ENCODE measurements at places on chromosomes 13 and 19.

DNA sequence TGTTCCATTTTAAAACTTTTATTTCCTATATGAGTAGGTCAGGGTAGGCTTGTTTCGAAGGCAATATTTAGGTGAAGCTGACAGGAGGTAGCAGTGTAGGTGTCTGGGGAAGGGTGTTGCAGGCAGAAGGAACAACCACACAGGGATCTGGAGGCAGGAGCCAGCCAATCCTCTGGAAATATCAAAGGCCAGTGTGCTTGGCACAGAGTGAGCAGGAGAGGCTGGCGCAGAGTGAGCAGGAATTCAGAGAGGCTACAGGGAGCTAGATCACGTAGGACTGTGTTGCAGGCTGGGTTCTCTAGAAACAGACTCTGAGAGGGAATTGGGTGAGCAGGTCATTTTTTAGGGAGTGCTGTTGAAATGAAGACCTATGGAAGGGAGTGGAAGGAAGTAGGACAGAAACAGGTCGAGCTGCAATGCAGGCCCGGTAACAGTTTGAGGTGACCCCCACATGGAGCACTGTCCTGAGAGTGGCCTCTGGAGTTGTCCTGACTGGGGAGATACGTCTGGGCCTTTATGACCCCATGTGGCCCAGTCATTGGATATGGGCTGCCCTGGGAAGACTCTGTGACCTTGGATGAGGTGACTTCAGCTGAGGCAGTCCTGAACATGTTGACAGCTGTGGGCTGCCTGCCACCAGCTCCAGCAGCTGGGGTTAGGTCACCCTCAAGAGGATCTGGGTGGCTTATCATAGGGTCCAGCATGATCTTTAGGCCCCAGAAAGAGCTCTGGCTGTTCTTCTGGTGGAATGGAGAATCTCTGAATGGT, 51.7 kb downstream of the ERCC5 start:
- DNase-seq: no peak

DNA sequence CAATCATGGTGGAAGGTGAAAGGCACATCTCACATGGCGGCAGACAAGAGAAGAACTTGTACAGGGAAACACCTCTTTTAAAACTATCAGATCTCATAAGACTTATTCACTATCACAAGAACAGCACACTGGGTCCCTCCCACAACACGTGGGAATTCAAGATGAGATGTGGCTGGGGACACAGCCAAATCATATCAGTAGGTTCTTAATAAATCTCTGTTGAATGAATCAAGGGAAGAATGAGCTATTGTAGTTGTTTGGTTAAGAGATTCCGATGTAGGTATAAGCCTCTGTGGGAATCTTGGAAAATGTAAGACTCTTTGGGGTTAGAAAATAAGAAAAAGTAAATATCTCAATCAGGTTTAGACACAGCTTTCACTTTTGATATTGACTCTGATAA, 400.2 kb downstream of the KCNRG start:
- DNase-seq: no peak

- no peak for DNase-seq
Observed at GRCh38 chr19:29667901-29668341, 2.7 kb downstream of the PLEKHF1 start.

DNA sequence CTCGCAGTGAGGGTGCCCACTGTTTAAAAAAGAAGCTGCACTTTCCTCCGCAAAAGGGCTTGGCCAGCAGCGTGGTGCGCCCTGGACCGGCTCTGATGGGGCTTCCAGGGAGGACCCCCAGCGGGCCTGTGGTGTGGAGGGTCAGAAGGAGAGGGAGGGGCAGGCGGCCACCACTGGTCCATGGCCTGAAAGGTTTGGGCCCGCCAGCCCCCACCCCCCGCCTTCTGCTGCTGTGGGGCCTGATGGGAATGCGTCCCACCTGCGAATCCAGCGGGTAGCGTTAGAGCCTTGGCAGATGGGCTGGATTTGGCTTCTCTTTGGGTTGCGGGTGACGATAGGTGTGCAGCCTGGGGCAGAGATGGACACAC, 34.7 kb downstream of the TMEM255B start:
- DNase-seq: no peak

DNA sequence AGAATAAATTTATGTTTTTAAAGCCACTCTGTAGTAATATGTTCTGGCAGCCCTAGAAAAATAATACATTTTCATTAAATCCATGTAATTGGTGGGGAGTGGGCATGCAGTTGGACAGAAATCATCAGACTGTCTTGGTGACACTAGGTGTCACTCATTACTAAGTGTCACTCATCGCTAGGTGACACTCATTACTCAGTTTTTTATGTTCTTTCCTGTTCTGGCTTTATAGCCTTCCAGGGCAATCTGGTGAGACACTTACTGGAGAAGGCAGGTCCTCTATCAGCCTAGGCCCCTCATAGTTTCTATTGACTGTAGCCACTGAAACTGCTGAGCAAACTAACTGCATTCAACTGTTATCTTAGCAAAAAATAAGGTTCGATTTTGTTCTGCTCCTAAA, 542.1 kb downstream of the SLITRK1 start:
- no peak for DNase-seq

- no peak for DNase-seq
Observed at GRCh38 chr19:13882419-13882795, 5.5 kb downstream of the NANOS3 start.

DNA sequence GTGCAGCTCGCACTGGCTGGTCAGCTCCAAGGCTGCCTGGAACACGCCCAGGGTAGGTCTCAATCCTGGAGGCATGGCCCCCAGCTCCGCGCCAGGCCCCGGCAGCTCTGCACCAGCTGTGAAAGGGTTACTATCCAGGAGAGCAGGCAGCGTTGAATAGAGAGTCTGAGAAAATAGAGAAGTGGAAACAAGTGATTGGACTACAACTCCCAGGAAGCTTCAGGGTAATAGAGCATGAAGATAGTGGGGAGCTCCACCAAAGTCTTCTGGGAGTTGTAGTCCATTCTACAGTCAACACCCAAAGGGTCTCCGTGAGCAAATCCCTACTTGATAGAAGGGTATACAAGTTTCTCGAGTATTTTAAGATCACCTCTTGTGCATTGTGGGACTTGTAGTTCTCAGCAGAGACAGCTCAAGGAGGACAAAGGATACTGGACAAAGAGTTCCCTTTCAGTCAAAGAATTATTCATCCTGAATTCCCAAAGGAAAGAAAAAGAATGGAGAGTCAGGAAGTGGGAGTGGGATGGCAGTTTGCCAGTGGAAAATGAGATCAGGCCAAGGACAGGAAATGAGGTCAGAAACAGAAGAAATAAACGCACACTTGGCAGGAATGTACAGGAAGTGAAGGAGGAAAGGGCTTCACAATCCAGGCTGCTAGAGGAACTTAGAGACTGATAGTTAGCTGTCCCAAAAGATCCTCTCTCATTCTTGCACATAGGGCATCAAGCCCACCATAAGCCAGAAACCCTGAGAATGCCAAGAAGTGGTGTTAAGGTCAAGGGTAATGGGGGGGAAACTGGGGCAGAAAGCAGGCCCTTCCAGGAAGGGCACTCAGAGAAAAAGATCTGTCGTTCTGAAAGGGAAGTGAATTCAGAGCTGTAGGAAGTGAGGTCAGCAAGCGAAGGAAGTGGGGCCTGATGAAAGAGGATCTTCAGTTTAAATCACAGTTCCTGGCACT, 5.5 kb upstream of the MAMSTR start:
- peak; percentile 53 for DNase-seq

- no peak for DNase-seq
Observed at GRCh38 chr13:109154966-109155761, 525.8 kb downstream of the MYO16 start.

GRCh38 chr19:33784432-33784831, 12.2 kb upstream of the KCTD15 start:
- no peak for DNase-seq

GRCh38 chr13:87498681-87499080, 172.5 kb upstream of the SLITRK5 start:
- DNase-seq: no peak

- DNase-seq: no peak
Observed at GRCh38 chr19:54429545-54430227, 14.4 kb downstream of the TTYH1 start.

DNA sequence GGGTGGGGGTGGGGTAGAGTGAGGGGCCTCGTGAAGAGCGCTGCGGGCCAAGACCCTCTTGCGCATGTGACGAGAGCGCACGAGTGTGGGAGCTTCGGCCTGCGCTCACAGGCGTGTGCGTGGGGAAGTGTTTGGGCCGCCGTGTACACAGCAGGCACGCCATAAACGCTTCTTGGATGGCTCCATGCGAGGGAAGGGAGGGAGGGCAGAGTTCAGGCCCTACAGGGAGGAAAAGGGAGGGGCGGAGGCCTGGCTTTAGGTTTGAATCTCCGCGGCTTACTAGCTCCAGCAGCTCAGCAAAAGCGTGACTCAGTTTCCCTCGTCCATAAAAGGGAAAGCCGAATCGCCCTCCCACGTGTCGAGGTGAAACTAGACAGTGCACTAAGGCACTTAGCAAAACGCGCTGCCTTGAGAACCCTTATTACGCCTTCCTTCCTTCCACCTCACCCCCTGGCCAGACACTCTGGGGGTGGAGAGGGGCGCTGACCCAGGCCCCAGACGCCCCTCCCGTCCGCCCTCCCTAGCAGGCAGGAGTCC, 12.5 kb downstream of the GADD45B start:
- no peak for DNase-seq

GRCh38 chr13:37136187-37136586, 30.7 kb upstream of the CSNK1A1L start:
- DNase-seq: no peak

- no peak for DNase-seq
Observed at GRCh38 chr19:46289724-46290619, 6.9 kb upstream of the HIF3A start.

Data from GM04503 (cell line).